Activated T-cell treated with anti-CD3 and anti-CD28 coated beads for 48 hours (primary cell): ENCODE measurements at places on chromosomes 3 and 15.

DNA sequence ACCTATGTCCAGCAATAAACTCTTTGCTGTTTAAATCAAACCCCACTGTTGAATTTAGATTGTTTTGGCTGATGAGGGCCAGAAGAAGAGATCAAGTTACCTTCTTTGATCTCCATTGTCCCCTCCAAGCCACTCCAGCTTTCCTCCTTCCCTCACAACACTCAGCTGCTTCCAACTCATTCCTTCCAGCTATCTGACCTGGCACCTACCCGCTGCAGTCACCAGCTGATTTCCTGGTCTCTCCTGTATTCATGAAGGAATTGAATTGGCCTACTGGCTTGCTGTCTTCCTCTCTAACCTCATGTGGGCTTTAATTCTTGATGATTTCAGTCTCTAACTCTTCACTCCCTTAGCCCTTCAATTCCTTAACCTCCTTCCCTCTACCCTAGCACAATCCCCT, 40.8 kb upstream of the ABHD17C start:
- no peak for DNase-seq

GRCh38 chr3:134610432-134611385, 40.1 kb downstream of the KY start:
- DNase-seq, result no peak

GRCh38 chr3:42042747-42043098, 48.4 kb upstream of the TRAK1 start:
- DNase-seq, result no peak

GRCh38 chr3:54622678-54623077, 305.2 kb downstream of the LRTM1 start:
- no peak for DNase-seq

DNA sequence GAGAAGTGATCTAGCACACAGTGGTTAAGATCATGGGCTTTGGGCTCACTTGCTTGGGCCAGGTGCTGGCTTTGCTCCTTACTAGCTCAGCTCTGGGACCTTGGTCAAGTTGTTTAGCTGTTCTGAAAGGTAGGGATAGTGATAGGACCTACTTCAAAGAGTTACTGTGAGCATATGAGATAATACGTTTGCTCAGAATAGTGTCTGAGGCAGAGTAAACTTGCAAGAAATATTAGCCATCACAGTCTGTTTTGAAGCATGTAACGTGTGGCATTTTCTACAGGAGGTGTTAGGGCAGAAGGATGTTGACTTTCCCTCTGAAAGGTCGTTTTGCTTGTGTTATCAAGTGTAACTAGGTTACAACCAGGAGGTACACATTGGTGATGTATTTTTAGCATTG, 34.5 kb upstream of the NFKBIZ start:
- no peak for DNase-seq

GRCh38 chr3:128173200-128173599, 19.9 kb downstream of the EEFSEC start:
- DNase-seq, result no peak

DNA sequence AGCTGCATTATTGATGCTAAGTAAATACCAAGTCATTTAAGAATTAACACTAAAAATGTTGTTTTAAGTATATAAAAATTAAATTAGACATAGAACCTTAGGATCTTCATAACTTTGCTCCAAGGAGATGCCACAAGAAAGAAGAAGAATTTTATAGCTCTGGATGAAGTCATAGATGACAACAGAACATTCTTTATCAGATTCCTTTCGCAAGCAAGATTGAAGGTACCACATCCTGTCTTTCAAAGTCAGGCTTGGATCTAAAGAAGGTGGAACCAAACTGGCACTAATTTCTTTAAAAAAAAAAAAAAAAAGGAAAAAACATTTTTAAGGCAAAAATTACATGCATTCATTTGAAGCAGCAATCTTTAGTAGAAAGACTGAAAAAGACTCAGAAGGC, 62.5 kb downstream of the POLQ start:
- no peak for DNase-seq

DNA sequence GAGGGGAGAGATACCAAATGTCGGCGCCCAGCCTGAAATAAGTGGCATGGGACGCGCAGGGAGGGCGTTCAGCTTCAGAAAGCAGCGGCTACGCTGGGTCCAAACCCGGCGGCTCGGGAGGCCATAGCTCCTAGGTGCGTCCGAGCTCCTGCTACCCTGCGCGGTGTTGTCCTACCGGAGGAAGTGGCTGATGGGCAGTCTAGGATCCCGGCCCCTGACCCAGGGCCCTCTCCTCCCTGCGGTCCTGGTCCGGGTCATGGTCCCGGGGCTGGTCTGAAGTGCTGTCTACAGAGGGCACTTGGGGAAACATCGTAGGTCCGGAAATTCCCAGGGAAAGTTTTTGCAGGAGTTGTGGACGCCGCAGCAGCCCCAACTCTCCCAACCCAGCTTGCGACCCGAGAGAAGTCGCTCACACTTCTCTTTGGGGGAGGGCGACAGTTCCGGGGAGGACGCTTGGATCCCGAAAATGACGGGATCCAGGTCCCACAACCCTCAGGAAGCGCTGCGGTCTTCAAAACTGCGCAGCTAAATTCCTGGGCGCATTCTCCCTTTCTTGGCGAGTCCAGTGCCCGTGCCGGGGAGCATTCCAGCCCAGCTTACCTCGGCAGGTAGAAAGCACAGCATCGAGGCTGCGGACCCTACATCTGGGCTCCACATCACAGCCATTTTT, 9.1 kb upstream of the FOXB1 start:
- no peak for DNase-seq
